CD8-positive, alpha-beta memory T cell (primary cell): ENCODE measurements at places on chromosomes 6 and 20. TPM values are rescaled to one million over a fixed set of nuclear protein-coding genes. Genes with fewer than 3 reads are reported as not detected.

DNA sequence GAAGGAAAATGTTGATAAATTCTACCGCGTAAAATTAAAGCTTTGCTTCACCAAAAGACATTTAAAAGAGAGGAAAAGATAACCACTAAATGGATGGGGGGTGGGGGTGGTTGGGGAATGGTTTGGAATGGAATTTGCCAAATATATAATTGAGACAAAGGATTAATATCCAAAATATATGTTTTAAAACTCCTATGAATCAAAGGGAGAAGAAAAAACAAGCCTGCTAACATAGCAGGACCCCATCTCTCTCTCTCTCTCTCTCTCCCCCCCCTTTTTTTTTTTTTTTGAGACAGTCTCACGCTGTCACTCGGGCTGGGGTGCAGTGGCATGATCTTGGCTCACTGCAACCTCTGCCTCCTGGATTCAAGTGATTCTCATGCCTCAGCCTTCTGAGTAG, 13.4 kb upstream of the NR2E1 start:
- no peak for DNase-seq

DNA sequence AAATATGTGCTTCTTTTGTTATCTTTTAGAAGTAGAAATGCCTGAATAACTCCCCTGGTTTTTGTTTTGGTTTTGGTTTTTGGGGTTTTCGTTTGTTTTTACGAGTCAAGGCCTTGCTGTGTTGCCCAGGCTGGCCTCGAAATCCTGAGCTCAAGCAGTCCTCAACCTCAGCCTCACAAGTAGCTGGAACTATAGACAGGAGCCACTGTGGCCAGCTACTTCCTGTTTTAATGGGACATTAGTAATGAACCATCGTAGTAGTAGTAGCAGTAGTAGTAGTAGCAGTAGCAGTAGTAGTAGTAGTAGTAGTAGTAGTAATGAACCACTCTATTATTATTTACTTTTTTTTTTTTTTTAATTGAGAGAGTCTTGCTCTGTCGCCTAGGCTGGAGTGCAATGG, 66.0 kb downstream of the UBR2 start:
- no peak for DNase-seq

APOBEC2 gene
- total RNA-seq = not detected

GRCh38 chr6:36382976-36383375, 4.5 kb downstream of the ETV7 start:
- DNase-seq = no peak

DNA sequence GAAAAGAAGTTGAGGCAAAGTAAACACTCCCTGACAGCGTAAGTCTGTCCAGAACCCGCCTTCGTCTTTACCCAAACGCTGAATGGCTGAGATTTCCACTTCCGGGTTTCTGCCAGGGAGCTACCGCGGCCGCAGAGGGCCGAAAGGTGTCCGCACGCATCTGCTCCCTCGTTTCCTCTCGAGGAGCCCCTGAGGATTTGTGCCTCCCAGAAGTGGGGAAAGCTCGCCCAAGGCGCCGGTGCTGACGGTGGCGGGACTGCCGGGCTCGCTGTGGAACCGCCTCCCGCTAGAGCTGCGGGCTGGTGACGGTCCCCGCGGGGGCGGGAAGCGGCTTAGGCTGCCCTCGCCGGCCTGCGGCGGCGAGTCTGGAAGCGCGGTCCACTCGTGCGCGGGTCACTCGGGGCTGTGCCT, 1760.2 kb upstream of the DEFB115 start:
- no peak for DNase-seq

- no peak for DNase-seq
Measured at GRCh38 chr6:163589387-163589786, 174.9 kb downstream of the QKI start.

DNA sequence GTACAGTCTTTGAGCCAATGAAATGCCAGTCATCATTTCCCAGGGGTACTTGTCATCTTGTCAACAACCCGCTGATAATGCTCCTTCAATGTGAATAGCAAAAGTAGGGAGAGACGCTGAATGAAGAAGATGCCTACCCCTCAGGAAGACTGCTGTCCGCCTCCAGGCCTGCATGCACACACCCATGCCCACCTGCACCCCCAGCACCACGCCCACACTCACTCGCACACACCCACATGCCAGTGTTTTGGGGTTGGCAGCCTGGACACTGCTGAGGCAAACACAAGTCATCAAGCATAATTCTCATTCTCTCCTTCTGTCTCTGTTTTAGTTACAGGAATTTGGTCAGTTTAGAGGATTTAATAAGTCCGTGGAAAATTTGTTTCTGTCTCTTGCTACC, 63.6 kb downstream of the SYTL3 start:
- no peak for DNase-seq

GRCh38 chr20:8706961-8707700, 361.8 kb upstream of the PLCB4 start:
- DNase-seq = no peak

DNA sequence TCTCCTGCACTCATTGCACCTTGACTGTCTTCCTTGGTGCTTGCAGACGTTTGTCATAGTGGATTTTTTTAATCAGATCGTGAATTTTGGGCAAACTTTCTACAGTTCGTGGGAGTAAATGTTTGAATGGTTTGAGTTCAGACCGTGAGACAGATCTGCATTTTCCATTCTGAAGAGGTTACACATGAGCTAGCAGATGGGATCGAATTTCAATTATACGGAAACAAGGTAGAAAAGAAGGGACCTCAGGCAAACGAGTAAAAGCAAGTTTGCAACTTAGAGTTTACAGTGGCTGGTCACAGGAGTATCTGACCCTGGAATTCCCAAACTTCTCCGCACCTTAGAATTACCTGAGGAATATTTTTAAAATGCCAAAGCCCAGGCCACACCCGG, 17.2 kb upstream of the NCR2 start:
- DNase-seq = no peak

RIPPLY2 gene
- total RNA-seq = not detected

DNA sequence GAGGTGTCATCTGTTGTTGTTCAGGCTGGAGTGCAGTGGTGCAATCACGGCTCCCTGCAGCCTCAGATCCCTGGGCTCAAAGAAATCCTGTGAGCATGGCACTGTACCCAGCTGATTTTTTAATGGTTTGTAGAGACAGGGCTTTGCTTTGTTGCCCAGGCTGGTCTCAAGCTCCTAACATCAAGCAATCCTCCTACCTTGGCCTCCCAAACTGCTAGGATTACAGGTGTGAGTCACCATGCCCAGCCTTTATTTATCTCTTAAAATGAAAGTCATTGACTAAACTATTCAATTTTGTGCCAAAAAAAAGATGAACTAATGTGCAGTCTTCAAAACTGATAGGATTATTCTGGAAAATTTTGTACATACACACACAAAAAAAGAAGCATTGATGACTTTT, 38.8 kb upstream of the UNC93A start:
- no peak for DNase-seq

HLA-DRA gene
- total RNA-seq = 36.6 TPM

NKX2-4 gene
- total RNA-seq = not detected

SGK2 gene
- 0.11 TPM for total RNA-seq
